Right renal pelvis (tissue), 4 donors: ENCODE measurements at places on chromosomes 5 and 9. TPM values are rescaled to one million over a fixed set of nuclear protein-coding genes. Genes with fewer than 3 reads are reported as not detected.

DNA sequence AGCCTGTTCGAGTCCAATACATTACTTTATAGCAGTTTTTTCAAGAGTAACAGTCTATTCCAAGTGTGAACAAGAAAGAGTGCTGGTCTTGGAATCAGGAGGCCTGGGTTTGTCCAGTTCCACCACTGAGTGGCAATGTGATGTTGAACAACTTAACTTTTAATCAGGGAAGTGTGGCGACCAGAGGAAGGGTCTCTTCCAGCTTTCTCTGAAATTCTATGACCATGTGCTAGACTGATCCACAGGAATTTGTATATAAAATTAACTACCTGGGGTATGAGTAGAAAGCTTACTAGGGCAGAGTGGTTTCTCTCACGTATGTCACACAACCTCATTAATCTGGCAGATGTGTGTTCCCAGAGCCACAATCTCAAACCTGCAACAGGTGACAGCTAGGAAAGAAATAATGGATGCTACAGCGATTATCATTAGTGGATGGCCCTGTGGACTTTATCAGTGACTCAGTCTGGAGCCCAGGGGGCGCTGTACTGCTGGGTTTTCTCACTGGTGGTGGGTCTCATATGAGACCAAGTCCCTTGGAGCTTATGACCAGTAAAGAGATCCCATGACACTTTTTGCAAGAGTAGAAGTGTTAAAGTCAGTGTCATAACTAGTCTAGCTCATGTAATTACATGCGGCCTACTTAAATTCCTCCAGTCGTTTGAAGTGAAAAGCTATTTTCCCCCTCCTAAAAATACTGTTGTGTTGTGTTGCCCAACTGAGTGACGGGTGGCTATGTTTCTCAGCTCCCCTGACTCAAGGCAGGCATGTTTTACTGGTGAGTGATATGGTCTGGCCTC is 116.5 kb downstream of the GDNF start:
- no peak for DNase-seq

DNA sequence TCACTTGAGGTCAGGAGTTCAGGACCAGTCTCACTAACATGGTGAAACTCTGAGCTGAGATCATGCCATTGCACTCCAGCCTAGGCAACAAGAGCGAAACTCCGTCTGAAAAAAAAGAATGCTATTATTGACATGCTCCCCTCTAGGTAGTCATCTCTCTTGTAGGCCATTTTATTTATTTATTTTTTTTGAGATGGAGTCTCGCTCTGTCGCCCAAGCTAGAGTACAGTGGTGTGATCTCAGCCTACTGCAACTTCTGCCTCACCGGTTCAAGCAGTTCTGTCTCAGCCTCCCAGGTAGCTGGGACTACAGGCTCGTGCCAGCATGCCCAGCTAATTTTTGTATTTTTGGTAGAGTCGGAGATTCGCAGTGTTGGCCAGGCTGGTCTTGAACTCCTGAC is 20.6 kb upstream of the NIM1K start:
- DNase-seq: no peak

GRCh38 chr9:91949392-91949945 is 559 bp downstream of the ROR2 start:
- DNase-seq: no peak

GRCh38 chr5:170211575-170212334 is 21.0 kb upstream of the C5orf58 start:
- no peak for DNase-seq

GRCh38 chr9:22138956-22139660 is 130.0 kb upstream of the CDKN2B start:
- no peak for DNase-seq

VLDLR gene
- polyA plus RNA-seq: 41.3 TPM

LMAN2 gene
- polyA plus RNA-seq: 129 TPM
